ELF-1 (cell line): ENCODE measurements at places on chromosomes 7 and 10.

GRCh38 chr7:50660040-50660829, 95.0 kb upstream of the DDC start:
- no peak for DNase-seq

GRCh38 chr10:50322077-50322476, 70.8 kb upstream of the ASAH2 start:
- DNase-seq: no peak

GRCh38 chr10:12164085-12164484, 31.6 kb downstream of the NUDT5 start:
- no peak for DNase-seq

DNA sequence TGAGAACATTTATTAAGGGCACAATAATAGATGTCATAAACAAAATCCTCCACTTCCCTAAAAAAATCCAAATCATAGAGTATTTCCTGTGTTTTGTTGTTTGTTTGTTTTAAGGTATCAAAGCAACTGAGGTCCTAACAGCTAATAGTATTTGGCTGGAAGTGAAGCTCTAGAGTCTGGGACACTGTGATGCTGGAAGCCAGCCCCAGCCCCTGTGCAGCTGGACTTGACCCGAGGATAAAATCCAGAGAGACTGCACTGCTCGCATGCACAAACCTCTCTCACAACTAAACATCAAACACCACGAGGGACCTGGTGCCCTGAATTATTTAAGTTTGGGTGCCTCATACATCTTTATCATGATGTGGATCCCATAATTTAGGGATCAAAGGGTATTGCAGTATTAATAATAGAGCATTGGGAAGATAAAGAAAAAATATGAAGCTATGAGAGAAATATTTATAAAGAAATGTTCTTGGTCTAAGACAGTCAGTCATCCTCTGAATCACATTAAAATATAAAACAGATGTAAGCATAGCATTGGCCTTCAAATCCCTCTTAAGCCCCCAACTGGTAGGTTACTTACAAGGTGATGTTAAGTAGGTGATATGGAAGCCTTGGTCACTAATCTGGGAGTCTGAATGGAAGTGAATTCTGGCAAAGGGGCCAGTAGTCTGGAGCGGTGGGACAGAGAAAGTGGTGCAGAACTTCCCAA, 44.4 kb downstream of the CUBN start:
- no peak for DNase-seq

DNA sequence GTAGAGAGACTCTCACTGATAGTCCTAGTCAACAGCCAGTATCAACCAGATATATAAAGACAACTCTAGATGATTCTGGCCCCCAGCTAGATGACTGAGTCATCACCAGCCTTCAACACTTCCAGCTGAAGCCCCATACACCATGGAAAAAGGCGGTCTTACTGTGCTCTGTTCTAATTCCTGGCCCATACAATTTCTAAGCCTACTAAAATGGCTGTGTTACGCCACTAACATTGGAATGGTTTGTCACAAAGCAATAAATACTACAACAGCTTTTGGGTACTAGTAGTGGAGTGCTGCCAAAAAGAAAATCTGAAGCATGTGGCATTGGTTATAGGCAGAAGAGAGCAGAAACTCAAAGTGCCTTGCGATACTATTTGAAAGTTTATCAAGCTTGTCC, 13.0 kb upstream of the TES start:
- no peak for DNase-seq

DNA sequence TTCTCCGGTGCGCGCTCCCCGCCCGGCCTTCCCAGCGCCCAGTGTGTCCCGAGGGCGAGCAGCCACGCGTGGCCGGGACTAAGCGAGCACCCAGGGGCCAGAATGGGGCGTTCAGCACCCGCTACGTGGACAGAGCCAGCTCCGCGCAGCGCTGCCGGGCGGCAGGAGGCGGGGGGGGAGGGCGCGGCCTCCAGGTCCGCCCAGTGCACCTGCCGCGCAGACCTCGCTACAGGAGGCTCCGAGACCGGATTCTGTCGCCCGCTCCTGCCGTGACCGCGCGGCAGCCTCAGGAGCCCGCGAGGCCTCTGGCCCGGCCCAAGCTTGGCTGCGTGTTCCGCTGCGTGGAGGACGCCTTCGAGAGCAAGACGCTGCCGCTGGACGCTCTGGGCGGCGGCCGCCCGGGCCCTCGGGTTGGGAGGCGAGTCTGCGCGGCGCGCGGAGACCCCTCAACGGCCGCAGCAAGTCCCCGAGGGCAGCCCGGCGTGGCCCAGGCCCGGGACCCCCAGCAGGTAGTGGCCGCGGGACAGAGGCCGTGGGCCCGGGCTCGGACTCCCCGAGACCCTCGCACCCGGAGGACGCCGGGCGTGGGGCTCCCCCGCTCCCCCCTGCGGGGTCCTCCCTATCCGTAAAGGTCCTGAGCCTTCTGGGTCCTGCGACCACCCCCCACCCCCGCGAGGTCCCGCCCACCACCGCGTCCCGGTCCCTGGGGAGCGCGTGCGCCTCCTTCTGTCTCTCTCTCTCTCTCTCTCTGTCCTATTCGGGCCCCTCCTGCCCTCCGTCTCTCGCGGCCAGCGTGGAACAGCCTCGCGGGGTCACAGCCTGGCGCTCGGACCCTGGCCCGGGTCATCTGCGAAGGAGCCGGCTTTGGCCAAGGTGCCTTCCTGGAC, 904 bp upstream of the DPYSL4 start:
- DNase-seq: peak; percentile 68

- no peak for DNase-seq
Observed at GRCh38 chr7:133584956-133585668, 332.2 kb downstream of the EXOC4 start.

- DNase-seq: peak; percentile 44
Observed at GRCh38 chr7:28315565-28316410, 96.5 kb upstream of the CREB5 start.

DNA sequence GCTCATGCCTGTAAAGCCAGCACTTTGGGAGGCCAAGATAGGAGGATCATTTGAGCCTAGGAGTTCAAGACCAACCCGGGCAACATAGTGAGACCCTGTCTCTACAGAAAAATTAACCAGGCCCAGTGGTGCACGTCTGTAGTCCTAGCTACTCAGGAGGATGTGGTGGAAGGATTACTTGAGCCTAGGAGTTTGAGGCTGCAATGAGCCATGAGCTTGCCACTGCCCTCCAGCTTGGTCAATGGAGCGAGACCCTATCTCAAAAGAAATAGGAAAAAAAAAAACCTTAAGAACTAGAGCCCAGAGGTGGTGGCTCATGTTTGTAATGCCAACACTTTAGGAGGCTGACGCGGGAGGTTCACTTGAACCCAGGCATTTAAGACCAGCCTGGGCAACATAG, 2.2 kb downstream of the STRA8 start:
- DNase-seq: no peak

GRCh38 chr7:45881280-45881758, 7.0 kb upstream of the IGFBP1 start:
- DNase-seq: no peak

- no peak for DNase-seq
Observed at GRCh38 chr7:130415006-130415405, 25.8 kb downstream of the CEP41 start.

GRCh38 chr10:46042527-46042926, 3.5 kb downstream of the MSMB start:
- no peak for DNase-seq

DNA sequence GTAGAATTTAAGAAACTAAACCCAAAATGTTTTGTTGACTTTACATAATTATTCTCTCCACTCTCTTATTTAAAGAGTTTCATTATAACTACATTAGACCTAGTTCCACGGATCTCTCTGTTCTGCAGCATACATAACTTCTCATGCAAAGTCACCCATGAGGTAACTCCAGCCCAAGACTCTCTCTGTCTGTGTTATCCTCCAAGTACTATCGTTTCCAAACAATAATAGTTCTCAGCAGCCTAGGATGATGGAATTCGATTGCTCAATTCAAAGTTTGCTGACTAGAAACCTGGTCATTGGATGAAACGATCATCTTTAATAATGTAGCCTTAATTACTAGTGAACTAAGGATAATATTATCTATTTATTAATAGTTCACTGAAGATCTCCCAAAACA, 203.1 kb upstream of the PTN start:
- DNase-seq: no peak

DNA sequence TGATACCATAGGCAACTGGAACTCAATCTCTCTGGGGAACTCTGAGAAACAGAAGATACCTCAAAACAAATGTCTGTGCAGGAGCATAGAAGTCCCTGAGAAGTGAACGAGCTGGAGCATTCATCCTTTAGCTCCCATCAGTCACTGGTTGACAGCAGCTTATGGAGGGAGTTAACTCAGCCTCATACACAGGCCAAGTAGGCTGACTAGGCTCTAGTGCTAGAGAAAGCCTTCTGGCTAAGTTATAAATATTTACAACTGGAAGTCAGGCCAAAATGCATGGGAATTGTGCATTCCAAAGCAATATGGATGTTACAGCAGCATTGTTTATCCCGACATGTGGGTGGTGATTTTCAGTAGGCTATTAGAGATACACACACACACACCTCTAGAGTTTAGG, 66.5 kb downstream of the ANK3 start:
- no peak for DNase-seq

- no peak for DNase-seq
Observed at GRCh38 chr10:8180360-8181109, 126.0 kb downstream of the GATA3 start.
